ENCODE measurements at places on chromosomes 6 and 20.

DNA sequence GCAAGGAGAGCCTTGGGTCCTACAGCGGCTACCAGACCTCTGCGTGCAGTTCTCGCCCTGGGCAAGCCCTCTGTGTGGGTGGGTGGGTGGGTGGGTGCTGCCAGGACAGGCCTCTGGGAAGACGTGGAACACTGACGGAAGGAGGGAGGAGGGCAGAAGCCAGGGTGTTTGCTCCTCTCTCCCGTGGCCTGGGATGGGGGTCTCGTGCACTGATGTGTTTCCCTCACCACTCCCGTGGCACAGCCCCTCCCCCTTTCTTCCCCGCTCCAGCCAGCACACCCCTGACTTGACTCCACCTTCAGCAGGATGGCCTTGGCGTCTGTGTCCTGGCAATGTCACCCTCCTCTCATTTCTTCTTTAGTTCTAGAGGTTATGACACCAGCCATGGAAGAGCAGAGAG lies 130.0 kb downstream of the CDH26 start:
- no peak for DNase-seq

DNA sequence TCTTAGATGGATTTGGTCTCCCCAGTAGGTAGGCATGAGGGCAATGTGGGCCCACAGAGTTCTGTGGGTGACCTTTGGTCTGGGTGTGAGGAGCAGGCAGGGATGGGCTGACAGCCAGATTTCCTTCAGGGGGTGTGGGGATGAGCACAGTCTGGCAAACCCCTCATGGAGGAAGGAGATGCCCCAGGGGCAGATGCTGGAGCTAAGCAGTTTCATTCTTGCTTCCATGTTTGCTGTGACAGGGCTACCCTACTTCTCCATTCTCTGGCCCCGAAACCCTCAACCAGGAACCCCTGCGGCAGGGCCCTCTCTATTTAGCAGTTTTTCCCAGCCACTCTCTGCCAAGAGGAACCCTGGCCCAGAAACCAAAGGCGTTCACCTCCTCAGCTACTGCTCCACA lies 40.4 kb downstream of the GCLC start:
- no peak for DNase-seq

- DNase-seq = no peak
Measured at GRCh38 chr6:41271901-41272395, 14.5 kb downstream of the TREM1 start.

- no peak for DNase-seq
Measured at GRCh38 chr6:52482903-52483670, 62.9 kb downstream of the EFHC1 start.

DNA sequence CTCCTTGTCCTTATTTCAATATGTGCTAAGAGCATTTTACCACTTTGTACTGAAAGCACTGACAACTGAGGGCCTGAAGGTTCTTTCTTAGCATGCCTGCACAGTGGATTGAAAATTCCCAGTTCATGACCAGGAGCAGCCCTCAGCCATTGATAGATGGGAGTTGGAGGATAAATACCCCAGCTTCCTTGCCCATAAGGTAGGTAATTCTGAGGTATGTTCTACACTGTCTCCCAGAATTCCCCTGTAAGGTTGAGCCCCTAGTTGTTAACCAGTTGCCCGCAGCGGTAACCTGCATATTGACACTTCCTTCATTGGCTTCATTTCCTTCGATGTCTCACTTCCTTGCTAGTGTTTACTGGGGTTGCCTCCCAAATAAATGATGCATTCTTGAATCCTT lies 162.0 kb downstream of the CDC5L start:
- DNase-seq = no peak

DNA sequence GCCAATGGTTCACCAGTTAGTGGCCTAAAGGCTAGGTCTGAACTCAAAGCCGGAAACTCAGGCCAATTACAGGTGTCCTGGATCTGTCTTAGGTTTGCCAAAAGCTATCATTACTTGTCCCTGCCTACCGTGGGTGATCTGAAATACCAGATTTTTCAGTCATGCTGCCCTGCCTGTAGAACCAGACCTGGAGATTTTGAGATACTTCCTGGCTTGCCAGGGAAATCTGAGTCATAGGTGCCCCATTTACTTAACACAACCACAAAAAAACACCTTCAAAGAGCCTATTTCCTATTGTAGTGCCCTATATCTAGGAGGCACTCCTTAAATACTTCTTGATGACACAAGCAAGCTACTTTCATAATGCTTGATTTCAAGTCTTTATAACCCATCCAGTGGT lies 13.9 kb upstream of the RANBP9 start:
- DNase-seq = no peak

Data from fibroblast of gingiva (primary cell).